Sciatic nerve (tissue), 2 donors: ENCODE measurements at places on chromosomes 13 and 19.

DNA sequence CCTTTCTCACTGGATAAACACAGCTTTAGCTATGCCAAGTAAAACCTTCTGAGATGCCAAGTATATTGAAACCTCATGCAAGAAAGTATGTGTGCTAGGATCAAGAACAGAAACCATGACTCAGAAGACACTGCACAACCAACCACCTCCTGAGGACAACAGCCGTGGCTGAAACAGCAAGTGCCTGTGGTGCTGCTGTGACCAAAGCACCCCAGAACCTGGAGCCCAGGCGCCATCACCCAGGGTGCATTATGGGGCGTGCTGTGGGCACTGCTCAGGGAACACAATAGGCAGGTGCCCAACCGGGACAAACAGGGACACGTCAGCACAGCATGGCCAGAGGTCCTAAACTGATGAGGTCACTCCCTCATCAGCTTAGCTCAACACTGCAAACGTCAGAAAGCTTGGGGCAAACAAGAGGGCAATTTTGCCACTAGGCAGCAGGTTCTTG is 101.3 kb upstream of the SLC15A1 start:
- no peak for DNase-seq

DNA sequence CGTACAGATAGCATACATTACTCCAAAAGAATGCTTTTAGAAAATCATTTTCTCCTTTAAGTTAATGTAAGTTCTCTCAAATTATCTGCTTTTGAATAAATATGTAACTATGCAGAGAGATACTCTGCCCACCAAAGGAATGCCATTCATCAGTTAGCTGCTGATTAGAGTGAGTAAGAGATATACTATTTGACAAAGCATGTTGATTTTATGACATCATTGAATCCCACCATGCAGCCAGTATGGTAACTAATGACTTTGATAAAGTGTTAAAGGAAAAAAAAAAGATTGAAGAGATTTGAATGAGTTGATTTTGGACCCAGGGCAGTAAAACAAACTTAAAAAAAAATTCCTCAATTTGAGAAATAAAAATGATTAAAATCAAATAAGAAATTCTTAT is 521.5 kb downstream of the SLITRK6 start:
- no peak for DNase-seq

GRCh38 chr13:44971656-44972595 is 17.3 kb downstream of the NUFIP1 start:
- DNase-seq: no peak

- no peak for DNase-seq
Observed at GRCh38 chr13:45256254-45256653, 55.4 kb upstream of the KCTD4 start.

DNA sequence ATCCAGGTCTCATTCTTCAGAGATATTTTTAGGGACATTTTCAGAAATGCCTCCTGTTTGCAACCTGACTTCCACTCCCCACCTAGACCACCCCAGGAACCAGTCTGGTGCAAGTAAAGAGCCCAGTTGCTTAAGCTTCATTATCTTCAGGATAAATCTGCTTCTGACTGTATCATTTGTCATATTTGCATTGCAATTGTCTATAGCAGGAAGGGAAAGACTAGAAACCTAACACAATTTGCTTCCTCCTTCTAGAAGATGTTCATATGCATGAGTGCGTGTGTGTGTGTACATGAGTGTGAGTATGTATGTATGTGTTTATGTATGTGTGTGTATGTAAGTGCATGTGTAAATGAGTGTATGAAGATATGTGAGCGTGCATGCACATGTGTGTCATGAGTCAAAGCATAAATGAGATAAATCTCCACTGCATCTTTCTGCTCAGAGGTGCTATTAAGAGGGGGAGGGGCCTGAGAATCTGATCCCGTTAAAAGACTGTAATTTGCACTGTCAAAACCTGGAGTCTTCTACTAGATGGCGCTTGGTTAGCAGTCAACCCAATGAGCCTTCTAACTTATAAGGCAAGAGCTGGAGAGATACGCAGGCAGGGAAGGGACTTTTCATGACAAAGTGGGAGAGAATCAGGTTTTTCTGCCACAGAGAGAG is 178.8 kb upstream of the KL start:
- DNase-seq: no peak

GRCh38 chr13:110046811-110047210 is 260.1 kb downstream of the COL4A1 start:
- no peak for DNase-seq

GRCh38 chr13:91690944-91691343 is 292.5 kb downstream of the GPC5 start:
- DNase-seq: no peak

DNA sequence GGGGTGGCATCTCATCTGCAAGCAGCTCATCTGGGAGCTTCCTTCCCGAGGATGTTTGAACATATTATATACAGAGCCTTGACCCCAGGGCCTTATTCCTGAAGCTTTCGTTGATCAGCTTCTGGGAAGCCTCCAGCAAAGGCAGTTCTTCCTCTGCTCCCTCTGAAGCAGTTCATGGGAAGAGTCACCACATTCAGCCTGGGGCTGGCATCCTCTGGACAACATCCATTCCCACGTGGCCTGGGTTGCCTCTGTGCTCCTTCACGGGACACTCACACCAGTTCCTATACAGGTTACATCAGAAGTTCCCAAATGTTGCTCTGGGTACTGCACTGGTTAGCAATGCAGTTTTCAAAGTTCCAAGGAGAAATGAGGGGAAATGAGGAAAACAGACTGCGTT is 29.6 kb downstream of the COL4A2 start:
- DNase-seq: no peak

- no peak for DNase-seq
Observed at GRCh38 chr13:50340146-50340545, 324.9 kb downstream of the KCNRG start.
